ENCODE measurements at places on chromosomes 12 and 14.
A peak's percentile ranks its signal among the peaks of the same experiment; 100 is the strongest.

DNA sequence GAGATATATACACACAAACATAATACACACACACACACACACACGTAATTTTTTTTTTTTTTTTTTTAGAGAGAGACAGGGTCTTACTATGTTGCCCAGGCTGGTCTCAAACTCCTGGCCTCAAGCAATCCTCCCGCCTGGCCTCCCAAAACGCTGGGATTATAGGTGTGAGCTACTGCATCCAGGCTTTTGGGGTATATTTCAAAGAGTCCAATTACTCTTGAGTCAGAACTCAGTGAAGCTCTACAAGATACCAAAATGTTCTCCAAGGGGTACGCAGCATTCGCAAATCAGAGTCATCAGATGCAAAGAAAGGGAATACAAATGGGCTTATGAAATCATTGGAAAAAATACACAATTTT, 54.0 kb downstream of the PHLDA1 start:
- no peak for DNase-seq

GRCh38 chr14:104892531-104893434, 27.7 kb downstream of the CEP170B start:
- DNase-seq: no peak

GRCh38 chr12:116389990-116390389, 112.5 kb upstream of the MED13L start:
- DNase-seq: no peak

DNA sequence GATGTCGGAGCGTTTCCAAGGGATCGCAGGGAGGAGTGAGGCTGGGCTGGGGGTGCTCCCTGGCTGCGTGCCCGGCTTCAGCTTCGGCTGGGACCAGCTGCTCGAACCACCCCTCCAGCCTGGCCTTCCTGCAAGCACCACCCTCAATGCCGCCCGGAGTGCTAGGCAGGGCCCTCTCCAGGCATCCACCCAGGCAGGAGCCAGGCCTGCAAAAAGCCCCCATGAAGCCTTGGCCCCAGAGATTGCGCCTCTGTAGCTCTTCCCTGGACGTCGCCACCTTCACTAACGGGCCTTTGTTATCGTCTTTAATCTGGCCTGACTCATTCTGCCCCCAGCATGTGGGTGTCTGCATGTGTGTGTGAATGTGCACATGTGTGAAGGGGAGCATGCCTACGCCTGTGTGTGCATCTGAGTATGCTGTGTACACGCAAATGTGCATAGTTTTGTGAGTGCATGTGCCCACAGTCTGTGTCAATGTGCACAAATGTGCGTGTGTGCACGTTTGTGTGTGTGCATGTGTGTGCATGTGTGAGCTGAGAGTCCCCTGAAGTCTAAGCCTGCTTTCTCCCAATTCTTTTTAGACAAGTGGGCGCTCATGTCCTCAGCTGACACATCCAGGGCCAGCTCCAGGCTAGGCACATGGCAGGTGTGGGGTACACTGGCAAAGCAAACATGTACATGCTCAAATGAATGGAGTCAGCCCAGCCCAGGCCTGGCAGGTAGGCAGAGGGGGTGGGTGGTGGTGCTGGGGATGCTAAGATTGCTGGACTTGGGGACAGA, 195.4 kb upstream of the C14orf180 start:
- no peak for DNase-seq

DNA sequence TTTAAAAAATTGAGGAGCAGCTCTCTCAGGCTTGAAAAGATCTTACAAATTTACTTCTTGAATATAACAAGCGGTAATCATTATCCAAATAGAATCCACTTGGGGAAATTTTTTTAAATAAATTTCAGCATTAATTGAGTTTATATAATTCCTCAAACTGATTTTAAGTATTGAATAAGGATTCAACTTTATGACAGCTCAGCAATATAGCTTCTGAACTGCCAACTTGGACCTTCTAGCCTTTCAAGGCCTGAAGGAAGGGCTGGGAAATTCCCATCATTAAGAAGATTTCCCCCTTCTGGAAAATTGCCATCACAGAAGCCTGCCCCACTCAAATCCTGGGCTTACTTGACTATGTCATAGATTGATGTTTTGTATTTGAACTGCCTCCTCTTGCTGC, 57.5 kb upstream of the GARIN2 start:
- DNase-seq: no peak

- no peak for DNase-seq
These were observed 2.6 kb downstream of the NKX2-1 start for GRCh38 chr14:36517242-36518030.

- peak; percentile 61 for DNase-seq
These were observed 6.9 kb upstream of the TCL1B start for GRCh38 chr14:95679148-95679815.

DNA sequence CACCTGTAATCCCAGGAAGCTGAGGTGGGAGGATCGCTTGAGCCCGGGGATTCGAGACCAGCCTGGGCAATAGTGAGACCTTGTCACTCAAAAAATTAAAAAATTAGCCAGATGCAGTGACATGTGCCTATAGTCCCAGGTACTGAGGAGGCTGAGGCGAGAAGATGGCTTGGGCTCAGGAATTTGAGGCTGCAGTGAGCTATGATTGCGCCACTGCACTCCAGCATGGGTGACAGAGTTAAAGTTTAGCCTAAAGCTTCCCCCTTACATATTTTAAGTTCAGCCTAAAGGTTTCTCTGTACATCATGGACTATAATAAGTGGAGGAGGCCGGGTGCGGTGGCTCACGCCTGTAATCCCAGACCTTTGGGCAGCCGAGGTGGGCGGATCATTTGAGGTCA, 70.1 kb downstream of the SPRING1 start:
- DNase-seq: no peak

DNA sequence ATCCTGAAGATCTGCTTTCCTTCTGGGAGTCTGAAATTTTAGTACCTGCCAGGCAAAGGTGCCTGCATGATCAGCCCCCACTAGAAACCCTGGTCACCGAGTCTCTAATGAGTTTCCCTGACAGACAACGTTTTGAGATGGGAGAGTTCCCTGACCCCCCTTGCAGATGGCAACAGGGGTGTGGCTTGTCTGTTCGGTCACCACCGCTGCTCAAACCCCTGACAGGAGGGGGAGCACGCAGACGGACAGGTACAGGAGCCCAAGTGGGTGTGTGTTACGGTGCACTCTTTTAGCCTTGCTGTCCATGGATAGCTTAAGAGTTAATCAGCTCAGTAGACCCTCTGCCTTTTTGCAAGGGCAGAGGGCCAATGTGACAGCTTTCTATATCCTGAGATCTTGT, 19.3 kb upstream of the CDKN3 start:
- no peak for DNase-seq

- no peak for DNase-seq
These were observed 7.3 kb upstream of the BATF start for GRCh38 chr14:75514673-75515628.

DNA sequence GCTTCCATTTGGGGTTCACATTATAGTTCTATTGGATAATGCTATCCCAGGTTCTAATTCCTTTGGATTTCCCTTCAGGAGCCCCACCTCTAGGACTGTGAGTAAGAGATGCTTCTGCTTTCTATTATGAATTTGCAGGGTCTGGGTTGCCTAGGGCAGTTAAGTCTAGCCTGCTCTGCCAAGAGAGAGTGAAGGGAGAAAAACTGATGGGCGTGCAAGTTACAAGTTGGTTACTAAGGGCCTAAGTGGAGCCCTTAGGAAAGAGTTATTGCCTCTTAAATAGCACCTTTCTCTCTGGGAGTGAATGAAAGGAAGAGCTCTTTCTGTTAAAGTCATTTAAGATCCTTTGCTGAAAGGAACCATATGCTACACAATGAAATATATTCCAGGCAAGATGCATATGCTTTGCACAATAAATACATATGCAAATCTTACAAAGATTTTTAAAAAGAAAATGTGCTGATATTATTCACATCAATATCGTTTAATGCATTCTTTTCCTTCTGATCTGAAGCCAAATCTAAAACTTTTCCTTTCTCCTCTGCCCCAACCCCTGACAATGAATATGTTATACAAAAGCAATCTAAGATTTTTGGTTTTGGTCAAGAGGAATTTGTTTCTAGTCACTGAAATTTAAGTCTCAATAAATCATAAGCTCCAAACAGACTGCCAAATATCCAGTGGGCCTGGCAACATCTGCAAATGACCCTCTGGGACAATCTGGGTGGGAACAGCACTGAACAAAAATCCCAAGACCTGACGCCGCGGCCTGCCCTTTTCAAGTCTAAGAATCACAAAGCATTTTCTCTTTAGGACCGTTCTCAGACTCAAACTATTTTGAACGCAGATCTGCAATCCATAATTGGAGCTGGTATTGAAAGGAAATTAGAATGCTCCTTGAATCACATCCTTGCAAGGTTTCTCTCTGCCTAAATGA, 586.7 kb downstream of the ETNK1 start:
- no peak for DNase-seq

- DNase-seq: no peak
These were observed 22.2 kb upstream of the PPP1R13B start for GRCh38 chr14:103869406-103870143.

- no peak for DNase-seq
These were observed 175.3 kb downstream of the ETV6 start for GRCh38 chr12:11824736-11825135.

DNA sequence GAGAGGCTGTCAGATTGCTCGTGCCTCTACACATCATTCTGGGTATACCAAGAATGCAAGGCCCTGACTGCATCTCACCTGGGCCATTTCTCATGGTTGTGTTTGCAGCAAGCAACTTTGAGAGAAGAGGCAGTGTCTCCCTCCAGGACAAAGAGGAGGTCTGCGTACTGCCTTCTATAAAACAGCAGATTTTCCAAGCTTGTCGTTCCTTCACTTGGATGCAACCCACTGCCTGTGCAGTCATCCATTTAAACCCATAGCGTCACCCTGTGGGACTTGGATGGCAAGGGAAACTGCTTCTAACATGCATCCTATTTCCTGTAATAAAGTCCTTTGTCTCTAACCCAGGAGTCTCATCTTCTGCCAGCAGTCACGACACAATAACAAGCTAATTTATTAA, 1.3 kb downstream of the POMT2 start:
- no peak for DNase-seq

DNA sequence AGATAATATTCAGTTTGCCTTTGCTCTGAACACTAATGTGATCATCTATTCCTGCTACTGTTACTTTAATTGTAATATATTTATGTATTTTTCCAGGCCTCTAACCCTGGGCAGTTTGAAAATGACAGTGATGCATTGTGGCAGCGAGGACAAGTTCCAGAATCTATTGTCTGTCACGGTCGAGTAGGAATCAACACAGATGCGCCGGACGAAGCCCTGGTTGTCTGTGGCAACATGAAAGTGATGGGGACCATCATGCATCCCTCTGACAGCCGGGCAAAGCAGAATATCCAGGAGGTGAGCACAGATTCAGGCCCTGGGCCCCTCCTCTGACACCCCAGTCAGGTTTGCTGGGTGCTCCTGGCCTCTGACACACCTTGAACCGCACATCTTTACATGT, 78.5 kb downstream of the MYRFL start:
- no peak for DNase-seq

- DNase-seq: no peak
These were observed 114.5 kb downstream of the OTOGL start for GRCh38 chr12:80213871-80214270.

All from NCI-H748 treated with DMSO at 0.1 percent for 48 hours (cell line).